SK-N-DZ (cell line): ENCODE measurements at places on chromosomes 11 and 22.
A peak's percentile ranks its signal among the peaks of the same experiment; 100 is the strongest.

GRCh38 chr22:41695211-41695610 is 4.1 kb upstream of the MEI1 start:
- DNase-seq = no peak

- DNase-seq = no peak
These were observed 13.3 kb upstream of the CYP2R1 start for GRCh38 chr11:14905104-14906033.

DNA sequence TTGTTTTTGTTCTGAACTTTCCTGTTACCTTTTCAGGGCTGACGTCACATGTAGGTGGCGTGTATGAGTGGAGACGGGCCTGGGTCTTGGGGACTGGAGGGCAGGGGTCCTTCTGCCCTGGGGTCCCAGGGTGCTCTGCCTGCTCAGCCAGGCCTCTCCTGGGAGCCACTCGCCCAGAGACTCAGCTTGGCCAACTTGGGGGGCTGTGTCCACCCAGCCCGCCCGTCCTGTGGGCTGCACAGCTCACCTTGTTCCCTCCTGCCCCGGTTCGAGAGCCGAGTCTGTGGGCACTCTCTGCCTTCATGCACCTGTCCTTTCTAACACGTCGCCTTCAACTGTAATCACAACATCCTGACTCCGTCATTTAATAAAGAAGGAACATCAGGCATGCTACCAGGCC is 3.5 kb upstream of the TSSC4 start:
- DNase-seq = no peak

DNA sequence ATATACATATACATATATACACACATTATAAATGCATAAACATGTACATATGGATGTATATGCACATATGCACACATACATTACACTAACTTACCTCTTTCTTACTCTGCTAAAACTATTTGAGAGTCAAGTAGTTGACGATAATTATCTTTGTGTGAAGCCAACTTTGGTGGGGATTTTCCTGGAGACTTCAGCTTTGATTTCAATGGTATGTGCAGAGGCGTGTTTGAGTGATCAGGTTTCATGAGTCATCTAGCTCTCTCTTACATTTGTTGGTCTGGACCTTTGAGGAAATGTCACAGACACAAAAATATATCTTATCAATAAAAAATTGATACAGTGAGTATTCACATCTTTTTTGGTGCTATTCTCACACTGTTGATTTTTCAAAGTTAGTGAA is 769.1 kb upstream of the LUZP2 start:
- no peak for DNase-seq

- no peak for DNase-seq
These were observed 39.1 kb upstream of the SPTBN2 start for GRCh38 chr11:66768088-66768521.

- DNase-seq = no peak
These were observed 65.6 kb downstream of the INSC start for GRCh38 chr11:15180212-15180792.

DNA sequence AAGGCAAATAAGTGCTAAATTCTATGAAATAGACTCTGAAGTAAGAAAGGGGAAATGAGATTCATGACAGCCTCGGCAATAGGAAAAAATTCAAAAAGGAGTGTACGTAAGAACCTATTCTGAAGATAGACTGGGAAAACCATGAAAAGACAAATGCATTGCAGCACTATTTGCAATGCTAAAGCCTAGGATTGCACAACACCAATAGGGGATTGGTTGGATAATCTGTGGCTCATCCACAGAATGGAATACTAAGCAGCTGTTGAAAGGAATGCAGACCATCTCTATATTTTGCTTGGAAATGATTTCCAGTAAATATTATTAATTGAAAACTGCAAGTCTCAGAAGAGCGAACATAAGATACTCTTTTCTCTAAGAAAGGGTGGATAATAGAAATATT is 91.7 kb upstream of the CLMP start:
- DNase-seq = no peak

DNA sequence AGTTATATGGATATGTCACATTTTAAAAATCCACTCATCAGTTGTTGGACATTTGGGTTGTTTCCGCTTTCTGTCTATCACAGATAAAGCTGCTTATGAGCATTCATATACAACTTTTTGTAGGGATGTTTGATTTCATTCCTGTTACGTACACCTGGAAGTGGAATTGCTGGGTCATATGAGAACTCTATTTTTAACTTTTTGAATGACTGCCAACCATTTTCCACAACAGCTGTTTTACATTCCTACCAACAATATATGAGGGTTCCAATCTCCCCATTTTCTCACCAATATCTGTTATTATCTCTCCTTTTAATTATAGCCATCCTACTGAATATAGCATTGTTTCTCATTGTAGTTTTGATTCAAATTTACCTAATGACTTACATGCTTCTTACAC is 172.0 kb downstream of the UVRAG start:
- no peak for DNase-seq

GRCh38 chr11:112878033-112878601 is 83.1 kb upstream of the NCAM1 start:
- no peak for DNase-seq

GRCh38 chr11:10518123-10518522 is 22.9 kb downstream of the RNF141 start:
- DNase-seq = no peak

DNA sequence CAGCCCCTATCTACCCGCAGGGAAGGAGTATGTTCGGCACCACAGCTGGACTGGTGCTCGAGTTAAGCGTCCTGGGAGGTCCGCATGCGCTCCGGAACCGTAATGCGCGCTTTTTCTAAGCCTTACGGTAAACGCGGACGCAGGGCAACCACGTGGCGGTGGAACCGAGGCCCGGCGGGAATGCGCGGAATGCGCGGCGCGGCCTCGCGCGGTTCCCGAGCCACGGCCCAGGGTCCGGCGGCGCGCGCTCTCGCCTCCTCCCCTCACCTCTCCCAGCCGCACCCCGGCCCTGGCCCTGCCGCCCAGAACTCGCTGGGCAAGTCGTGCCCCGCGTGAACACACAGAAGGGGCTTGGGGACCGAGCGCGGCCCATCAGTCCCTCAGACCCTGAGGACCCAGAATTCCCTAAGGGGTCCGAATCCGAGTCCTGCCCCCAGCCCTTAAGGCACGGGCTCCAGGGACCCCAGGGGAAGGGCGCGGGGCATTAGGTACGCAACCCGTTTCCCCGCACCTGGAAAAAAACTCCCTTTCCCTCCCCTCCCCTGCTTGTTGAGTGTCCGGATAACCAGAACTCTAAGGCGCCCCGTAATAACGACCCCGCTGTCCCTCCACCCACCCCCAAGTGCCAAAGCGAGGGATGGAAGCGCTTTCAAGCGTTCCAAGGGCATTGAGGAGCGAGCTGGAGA is 4.3 kb upstream of the CCND1 start:
- DNase-seq = peak; percentile 87

GRCh38 chr11:111355101-111355500 is 24.0 kb downstream of the POU2AF1 start:
- DNase-seq = no peak

GRCh38 chr11:65169164-65169641 is 830 bp upstream of the SPDYC start:
- no peak for DNase-seq

GRCh38 chr11:18804199-18804999 is 12.8 kb upstream of the PTPN5 start:
- DNase-seq = no peak

DNA sequence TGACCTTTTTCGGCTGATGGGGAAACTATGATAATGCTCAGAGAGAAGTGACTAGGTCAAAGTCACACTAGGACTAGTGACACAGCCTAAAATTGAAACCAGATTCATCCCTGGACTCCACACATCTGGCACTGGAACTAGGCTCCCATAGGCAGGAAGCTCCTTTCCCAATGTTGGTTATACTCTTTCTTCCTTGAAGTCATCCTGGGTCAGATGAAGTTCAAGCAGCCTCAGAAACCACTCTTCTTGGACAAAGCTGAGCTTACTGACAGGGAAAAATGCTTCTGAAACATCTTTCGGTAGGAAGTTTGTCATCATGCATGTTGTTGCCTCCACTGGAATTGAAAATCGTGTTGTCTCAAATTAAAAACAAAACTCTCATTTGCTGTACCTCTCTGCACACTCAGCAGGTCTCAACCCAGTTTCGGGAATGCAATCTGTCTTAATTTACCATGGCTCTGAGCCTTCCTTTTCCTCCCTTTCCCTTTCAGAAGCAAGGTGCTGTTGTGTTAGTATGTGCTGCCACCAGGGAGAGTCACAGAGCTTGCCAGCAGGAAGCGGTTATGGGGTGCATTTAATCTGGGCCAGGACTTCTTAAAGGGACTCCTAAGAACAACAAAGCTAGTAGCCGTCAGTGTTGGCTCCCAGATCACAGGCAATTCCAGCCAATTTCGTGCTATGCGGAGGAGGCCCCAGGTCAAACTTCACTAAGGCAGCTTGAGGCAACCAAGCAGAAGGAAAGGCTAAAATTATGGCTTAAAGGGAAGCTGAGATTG is 384.8 kb downstream of the TENM4 start:
- DNase-seq = no peak

DNA sequence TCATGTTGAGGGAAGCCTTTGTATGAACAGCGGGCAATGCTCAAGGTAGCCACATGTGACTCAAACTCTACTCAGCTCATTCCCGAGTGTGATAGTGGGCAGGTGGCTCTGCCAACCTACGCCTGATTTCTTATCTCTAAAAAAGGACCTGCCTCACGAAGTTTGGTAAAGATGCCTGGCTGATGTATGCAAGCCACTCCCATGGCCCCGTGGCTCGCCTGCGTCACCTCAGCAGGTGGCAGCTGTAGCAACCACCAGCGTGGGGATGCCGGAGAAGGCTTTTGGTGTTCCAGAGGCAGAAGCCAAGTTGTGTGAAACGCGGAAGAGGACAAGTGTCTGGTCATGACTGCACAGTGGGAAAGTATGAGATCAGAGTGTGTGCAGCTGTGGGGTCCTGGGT is 5.4 kb downstream of the FADS2 start:
- no peak for DNase-seq

GRCh38 chr11:134957540-134958335 is 545.7 kb upstream of the B3GAT1 start:
- DNase-seq = no peak

GRCh38 chr22:22743128-22743760 is 98.8 kb downstream of the GGTLC2 start:
- no peak for DNase-seq

GRCh38 chr11:66429983-66430602 is 8.6 kb downstream of the MRPL11 start:
- DNase-seq = peak; percentile 70

GRCh38 chr22:46085828-46086576 is 64.3 kb upstream of the PPARA start:
- DNase-seq = no peak

GRCh38 chr11:74153224-74153623 is 17.6 kb downstream of the C2CD3 start:
- no peak for DNase-seq

DNA sequence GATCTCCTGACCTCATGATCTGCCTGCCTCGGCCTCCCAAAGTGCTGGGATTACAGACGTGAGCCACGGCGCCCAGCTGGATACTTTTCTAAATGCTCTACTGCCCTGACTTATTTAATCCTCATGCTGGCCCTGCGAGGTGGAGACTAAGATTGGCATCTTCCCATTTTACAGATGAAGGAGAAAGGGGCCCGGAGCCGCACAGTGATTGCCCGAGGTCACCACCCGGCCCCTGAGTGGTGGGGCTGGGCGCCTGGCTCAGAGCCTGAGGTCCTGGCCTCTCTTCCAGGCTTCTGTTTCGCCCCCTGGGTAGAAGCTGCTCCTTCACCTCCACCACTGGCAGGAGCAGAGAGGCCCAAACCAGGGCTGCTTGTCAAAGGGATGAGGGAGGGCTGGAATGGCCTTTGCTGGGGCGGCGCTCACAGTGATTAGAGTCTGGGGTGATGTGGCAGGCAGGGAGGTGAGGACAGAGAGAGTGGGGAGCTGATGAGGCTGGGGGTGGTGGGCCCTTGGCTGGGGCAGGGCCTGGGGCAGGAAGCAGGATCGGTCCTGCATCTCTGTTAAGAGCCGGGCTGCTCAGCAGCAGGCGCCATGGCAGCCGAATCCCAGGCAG is 15.4 kb upstream of the MPPED1 start:
- DNase-seq = no peak

DNA sequence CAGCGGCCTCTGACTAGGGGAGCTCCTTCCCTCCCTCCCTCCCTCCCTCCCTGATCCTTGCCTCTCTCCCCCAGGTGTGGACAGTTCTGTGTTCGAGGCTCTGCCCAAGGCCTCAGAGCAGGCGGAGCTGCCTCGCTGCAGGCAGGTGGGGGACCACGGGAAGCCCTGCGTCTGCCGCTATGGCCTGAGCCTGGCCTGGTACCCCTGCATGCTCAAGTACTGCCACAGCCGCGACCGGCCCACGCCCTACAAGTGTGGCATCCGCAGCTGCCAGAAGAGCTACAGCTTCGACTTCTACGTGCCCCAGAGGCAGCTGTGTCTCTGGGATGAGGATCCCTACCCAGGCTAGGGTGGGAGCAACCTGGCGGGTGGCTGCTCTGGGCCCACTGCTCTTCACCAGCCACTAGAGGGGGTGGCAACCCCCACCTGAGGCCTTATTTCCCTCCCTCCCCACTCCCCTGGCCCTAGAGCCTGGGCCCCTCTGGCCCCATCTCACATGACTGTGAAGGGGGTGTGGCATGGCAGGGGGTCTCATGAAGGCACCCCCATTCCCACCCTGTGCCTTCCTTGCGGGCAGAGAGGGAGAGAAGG is 11.1 kb upstream of the POU2F3 start:
- DNase-seq = no peak

DNA sequence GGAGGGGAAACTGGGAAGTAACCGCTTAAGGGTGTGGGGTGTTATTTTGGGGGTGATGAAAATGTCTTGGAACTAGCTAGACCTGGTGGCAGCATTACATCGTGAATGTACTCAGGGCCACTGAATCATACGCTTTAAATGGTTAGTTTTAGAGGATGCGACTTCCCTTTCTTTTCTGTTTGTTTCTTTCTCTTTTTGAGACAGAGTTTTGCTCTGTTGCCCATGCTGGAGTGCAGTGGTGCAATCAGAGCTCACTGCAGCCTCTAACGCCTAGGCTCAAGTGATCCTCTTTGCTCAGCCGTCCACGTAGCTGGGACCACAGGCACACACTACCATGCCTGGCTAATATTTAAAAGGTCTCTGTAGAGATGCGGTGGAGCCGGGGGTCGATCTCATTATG is 5.6 kb upstream of the MIAT start:
- DNase-seq = no peak

DNA sequence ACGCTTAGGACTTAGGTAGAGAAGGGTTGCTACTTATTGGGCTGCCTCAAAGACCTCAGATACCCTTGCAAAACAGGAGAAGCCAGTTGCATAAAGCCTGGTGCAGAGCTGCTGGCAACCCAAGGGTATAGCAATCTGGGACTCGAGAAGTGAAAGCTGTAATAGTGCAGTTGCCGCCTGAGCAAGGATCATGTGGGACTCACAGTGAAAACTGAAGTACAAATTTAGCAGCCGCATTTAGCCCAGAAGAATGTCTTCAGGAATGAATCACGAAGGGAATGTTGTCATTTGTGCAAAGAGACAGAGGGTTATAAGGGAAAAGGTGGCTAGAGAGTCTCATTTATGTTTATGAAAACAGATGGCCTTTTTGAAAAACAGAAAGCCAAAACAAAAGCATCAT is 267.2 kb downstream of the TENM4 start:
- DNase-seq = no peak

GRCh38 chr11:34972892-34973291 is 56.5 kb downstream of the PDHX start:
- no peak for DNase-seq

GRCh38 chr11:10401256-10401655 is 53.8 kb upstream of the AMPD3 start:
- DNase-seq = no peak

- no peak for DNase-seq
These were observed 76.8 kb upstream of the CCND1 start for GRCh38 chr11:69563946-69564775.
